Effector memory CD8-positive, alpha-beta T cell (primary cell): ENCODE measurements at places on chromosomes 16 and 17.

DNA sequence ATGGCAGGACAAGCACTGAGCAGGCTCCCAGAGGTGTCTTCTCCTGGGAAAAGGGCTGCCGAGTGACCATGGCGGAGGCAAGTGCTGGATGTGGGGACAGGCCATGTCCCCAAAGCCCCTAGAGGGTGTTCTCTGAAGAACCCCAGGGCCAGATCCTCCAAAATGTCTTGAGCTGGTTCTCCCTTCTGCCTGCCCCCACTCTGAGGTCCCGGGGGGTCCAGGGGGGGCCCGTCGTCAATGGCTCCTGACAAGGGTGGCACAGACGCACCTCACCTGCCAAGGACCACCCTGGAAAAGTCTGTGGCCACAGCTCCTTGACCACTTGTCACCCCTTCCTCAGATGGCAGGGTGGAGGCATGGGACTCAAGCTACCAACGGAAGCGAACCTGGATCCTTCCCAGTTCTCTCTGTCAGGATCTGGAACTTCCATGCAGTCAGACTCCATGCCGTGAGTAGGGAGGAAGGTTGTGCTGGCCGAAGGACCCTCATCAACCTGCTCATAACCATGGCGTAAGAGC lies 2.3 kb upstream of the MYO1C start:
- DNase-seq = no peak

- no peak for DNase-seq
Measured at GRCh38 chr17:59149841-59150511, 5.0 kb downstream of the SKA2 start.

GRCh38 chr17:79811011-79811867 lies 14.4 kb upstream of the CBX8 start:
- DNase-seq = no peak

GRCh38 chr17:74919440-74920305 lies 3.4 kb downstream of the USH1G start:
- no peak for DNase-seq

- no peak for DNase-seq
Measured at GRCh38 chr17:1558401-1558800, 4.2 kb downstream of the PITPNA start.

GRCh38 chr17:44927696-44928095 lies 12.4 kb upstream of the GFAP start:
- no peak for DNase-seq

DNA sequence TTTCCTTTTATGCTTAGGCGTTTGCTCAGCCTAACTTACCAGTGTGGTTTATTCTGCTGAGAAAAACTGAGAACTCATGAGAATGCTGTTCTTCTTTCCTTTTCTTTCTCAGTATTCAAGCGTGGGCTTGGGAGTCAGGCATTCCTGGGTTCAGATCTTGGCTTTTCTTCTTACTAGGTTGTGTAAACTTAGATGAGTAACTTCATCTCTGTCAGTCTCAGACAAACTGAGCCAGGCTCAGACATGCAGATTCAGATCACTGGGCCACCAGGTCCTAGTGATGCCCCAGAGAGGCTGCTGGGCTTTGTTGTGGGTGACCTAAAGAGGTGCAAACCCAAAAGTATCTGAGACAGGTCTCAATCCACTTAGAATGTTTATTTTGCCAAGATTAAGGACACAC lies 95.8 kb upstream of the MPHOSPH6 start:
- DNase-seq = no peak
